Jurkat, Clone E6-1 (cell line): ENCODE measurements at places on chromosomes 2 and 18.
A peak's percentile ranks its signal among the peaks of the same experiment; 100 is the strongest.

DNA sequence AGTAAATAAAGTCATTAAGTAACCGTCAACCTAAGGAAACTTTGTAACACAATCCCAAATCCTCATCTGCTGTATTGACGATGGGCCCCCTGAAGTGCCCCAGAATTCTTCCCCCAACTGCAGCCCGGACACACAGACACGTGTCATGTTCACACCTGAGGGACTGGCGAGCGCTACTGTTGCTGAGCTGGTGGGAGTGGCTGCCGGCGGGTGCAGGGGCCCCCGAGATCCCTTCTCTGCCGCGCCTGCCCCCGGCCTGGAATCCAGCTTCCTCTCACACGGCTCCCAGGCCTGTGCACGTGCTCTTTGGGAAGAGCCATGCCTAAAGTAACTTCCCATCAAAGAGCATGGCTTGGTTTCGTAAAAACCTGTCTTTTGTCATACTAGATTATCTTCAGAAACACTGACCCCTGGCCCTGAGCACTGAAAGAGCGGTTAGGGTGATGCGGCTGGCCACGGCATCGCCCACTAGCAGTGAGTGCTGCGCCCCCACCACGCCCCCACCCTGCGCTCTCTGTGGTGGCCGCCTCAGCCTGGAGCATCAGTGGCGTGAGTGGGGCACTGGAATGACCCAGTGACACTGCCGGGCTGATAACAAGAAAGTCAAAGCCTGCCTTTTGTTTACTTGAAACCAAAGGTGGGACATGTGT lies 56.0 kb downstream of the ADI1 start:
- no peak for DNase-seq

- no peak for DNase-seq
Observed at GRCh38 chr2:158969715-158970240, 1.3 kb downstream of the TANC1 start.

DNA sequence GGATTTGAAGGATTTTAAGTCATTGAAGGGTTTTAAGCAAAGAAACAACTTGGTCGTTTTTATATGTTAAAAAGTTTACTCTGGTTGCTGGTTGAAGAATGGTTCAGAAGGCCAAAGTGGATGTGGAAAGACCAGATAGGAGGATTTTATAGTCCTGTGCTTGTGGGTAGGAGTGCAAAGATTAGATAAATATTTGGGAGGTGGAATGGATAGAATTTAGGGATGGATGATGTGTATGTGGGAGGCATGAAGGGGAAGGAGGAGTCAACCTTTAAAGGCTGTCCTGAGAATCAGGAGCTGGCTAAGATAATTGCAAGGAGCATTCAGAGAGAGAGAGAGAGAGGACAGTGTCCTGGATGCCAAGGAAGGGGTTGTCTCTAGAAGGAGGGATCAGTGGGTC lies 190.1 kb upstream of the SPRED2 start:
- DNase-seq = no peak

DNA sequence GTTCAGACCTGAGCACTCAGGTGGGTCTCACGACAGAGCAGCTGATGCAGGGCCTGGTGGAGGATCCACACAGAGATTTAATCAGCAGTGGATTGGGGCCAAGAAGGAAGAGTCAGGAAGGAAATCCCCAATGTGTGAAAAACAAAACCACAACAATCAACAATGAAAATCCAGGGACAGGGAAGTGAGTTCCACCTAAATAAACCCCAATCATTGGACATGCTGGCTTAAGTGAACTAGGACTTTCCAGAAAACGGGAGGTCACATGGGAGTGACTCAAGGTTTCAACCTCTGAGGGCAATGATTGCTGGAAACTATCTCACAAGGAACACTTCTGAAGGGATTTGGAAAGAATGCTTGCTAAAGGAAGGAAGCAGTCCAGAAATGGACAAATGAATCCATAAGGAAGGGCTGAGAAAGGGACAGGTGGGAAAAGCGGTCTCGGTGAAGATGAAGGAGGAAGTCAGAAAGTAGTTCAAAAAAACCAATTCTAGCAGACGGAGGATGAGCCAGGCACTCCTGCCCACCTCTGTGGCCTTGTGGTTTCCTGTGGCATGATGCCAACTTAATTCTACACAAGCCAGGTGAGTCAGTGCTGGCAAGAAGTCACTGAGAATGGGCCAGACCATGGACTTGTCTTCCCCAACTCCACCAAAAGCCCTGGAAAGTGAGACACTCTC lies 15.4 kb upstream of the XDH start:
- DNase-seq = peak; percentile 61

GRCh38 chr2:201781557-201782051 lies 871 bp upstream of the ALS2 start:
- DNase-seq = no peak
